NCI-H1694 treated with DMSO at 0.1 percent for 48 hours (cell line): ENCODE measurements at places on chromosomes 3 and 15.
A peak's percentile ranks its signal among the peaks of the same experiment; 100 is the strongest.

DNA sequence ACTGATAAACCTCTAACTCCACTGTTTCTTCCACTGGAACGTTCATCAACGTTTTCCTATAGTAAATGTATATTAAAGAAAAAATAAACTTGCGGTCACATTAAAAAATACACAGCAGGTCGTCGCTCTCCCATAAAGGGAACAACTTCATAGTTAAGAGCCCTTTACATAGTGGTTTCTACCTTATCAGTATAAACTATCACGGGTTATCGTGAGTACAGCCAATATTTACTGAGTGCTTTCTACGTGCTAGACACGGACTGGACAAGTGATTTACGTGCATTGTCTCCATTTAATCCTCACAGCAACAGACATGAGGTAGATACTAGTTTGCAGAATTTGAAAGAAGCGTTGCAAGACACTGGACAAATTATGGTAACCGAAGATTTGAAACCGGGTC is 964 bp upstream of the TASOR start:
- no peak for DNase-seq

- peak; percentile 83 for DNase-seq
Observed at GRCh38 chr15:91150502-91151160, 50.6 kb downstream of the SV2B start.

DNA sequence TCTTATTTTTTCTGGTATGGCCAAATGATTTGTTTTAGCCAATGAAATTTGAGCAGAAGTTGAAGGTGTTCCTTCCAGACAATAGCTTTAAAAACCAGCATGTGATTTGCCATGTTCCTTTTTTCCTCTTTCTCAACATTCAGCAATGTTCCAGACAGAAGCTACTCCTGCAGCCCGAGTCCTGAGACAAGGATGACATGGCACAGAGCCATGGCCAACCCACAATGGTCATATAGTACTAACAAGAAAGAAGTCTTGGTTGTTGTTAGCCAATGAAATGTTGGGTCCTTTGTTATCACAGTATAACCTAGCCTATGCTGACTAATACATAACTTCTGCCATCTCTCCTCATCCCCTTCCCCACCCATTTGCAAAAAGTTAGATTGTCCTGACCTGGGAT is 211.1 kb upstream of the STT3B start:
- no peak for DNase-seq

DNA sequence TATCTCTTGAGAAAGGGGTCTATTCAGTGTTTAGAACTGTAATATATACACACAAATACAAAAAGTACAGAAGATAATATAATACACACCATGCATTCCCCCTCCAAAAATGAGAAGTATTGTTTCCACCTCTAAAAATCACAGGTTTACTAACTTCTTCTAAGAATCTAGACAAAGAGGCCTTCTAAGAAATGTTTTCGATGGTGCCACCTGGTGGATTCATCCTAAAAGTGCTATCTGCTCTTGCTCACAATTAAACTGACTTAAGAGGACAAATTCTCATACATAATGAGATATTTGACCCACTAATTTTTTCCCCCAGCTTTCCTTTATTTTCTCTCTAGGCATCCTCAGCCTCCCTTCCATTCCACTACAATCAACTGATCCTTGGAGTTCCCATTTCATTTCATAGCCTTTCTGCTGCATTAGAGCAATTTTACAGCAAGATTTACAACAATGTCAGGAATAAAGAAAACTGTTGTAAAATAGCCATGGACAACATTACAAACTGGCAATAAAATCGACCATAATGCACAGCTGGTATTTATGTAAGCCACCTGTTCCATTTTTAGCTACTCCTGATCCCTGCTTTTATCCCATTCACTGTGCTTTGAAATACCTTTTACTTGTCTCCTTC is 124.6 kb downstream of the ARRDC4 start:
- DNase-seq, result peak; percentile 13

DNA sequence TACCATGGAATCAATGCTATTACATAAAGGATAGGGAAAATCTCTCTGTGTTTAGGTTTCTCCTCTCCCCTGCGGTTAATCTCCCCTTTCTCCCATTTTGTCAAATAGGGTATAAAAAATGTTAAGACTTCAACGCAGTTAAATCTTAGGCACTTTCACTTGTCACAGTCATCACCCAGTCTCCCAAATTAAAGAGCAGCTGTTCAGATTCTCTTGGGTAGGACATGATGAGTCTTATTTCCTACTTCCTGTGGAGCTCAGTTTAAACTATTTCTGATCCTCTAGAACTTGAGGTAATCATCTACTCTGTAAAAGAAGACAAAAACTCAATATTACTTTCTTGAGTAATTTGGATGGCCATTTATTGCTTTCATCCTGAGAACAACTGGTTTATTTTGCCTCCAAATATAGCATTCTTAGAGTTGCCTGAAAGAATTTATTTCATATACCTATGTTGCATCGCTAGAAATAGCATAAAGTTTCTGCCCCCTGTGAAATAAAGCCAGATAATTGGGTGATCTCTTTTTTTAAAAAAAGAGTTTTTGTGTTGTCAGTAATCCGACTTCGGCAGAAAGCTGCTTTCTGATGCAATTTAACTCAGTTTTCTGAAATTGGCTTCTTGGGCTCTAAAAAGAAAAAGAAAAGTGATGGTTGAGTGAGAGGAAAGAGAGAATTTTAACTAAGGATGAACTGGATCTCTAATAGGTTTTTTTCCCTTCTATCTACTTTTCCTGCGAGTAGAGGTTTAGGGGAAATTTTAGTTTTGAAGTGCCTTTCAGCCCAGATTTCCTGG is 20.7 kb downstream of the RAP2B start:
- DNase-seq, result no peak

GRCh38 chr3:37148208-37148607 is 26.2 kb downstream of the LRRFIP2 start:
- DNase-seq, result no peak

DNA sequence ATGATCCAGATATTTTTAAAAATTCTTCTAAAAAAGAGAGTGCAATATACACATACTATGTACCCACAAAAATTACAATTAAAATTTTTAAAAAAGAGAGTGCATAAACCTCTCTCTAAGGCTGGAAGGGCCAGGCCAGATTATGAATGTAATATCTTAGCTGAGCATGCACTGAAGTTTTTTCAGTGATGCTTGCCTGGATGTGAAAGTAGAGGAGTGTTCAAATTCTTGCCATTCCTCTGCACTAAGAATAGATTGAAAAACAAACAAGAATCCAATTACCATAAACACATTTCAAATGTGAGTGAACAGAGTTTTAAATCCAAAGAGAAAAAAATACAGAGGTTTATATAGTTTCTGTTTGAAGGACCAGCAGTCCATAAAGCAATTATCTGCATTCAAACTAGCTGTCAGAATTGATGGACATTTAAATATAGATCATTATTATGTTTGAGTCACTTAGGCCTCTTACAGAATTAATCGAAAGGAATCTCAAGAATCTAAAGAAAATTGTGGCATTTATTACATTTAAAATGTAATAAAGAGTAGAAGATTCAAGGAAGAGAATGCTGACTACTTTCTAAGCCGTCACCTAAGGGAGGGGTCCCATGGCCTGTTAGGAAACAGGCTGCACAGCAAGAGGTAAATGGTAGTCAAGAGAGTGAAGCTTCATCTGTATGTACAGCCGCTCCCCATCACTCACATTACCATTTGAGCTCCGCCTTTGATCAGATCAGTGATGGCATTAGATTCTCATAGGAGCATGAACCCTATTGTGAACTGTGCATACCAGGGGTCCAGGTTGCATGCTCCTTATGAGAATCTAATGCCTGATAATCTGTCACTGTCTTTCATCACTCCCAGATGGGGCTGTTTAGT is 159.3 kb upstream of the MDFIC2 start:
- no peak for DNase-seq

DNA sequence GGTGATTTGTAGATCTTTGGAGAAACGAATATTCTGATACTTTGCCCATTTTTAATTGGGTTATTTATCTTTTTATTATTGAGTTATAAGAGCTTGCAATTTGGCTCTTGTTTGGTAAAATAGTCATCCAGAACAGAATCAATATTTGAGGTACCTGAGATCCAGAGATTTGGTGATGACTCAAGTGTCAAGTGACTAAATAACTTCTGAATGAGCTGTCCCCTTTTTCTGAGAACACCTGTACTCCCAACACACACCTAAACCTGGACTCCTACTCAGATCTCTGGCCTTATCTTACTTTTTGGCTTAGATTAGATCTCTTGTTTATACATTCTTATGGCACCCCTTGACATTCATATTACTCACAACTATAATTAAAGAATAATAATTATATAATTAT is 3.1 kb upstream of the TRA2B start:
- no peak for DNase-seq

DNA sequence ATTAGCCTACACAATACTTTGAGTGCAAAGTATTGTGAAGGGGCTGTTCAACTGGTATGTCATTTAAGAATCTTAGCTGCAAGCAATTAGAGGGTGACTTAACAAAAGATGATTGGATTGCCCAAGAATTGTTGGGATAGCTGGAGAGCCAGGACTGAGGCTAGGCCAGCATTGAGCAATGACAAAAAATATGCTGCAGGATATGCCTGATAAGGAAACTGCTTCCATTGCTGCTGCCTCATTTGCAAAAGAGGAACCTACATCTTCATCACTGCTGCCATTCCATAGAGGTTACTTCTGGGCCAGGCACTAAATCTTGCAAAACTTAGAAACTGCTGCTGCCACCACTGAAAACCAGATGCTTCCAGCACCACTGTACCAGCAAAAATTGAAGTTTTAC is 108.0 kb upstream of the TBC1D5 start:
- no peak for DNase-seq

DNA sequence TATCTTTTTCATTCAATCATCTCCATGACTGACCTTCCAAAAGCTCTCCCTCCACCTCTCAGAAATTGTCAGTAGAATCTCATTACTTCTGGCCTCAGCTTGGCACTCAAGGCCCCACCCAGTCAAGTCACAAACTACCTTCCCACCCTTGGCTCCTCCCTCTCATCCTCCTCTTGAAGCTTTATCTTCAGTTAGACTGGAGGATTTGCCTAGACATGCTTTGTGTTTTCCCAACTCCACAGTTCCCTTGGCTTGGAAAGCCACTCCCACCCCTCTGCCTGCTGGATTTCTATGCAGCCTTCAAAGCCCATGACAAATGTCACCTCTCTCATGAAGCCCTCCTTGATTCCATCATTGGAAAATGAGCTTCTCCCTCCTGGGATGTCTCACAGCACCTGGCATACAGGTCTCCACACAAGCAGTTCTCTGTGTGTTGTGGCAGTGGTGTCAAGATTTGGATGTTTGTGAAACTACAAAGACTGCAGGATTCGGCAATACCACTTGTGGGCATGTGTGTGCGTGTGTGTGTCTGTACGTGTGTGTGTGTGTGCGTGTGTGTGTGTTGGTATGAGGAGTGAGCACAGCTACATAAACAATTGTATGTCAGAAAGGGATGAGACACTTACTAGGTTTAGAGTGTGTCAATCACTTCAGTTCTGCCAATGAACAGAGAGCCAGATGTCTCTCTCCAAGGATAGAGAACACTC is 45.3 kb upstream of the VPS8 start:
- DNase-seq, result no peak

DNA sequence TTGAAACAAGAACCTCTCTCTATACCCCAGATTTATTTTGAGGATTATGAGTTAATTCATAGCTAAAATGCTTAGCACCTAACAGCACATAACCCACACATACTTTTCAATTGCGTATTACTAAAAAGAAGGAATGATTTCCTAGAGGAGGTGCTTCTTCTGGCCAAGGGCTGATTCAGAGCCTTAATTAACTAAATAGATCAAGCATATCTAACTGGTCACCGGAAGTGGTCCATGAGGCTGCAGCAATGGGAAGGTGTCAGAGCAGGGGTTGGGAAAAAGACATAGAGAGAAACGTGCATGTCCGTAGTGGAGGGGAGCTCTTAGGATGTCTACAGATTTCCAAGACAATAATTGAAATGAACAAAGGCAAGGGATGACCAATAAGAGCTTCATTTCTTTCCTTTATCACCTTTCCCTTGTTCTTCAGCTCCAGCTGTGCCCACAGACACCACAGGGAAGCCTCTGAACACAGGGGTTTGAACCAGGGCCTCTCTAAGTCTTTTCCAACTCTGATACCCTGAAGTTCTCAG is 467 bp downstream of the HGD start:
- no peak for DNase-seq

GRCh38 chr15:39312984-39313383 is 267.9 kb upstream of the THBS1 start:
- DNase-seq, result peak; percentile 6
